ENCODE measurements at places on chromosomes 7 and 10.

GRCh38 chr7:13829914-13830900 is 159.3 kb downstream of the ETV1 start:
- DNase-seq = no peak

- no peak for DNase-seq
These were observed 121.6 kb upstream of the KLF6 start for GRCh38 chr10:3906511-3907111.

DNA sequence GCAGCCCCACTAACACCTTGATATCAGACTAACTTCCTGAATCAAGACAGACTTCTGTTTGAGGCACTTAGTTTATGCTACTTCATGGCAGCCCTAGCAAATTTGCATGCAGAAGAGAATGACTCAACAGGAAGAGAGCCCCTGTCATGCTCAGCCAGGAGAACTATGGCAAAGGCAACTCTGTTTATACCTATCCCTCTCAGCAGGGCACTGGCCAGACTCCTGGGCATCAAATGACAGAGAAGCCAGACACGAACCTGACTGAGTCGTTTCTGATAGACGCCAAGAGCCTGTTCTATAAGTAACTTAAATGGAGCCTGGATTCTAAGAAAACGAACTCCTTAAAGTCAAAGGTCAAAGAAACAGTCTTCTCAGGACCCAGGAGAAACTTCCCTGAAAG is 50.9 kb upstream of the UNC5B start:
- no peak for DNase-seq

DNA sequence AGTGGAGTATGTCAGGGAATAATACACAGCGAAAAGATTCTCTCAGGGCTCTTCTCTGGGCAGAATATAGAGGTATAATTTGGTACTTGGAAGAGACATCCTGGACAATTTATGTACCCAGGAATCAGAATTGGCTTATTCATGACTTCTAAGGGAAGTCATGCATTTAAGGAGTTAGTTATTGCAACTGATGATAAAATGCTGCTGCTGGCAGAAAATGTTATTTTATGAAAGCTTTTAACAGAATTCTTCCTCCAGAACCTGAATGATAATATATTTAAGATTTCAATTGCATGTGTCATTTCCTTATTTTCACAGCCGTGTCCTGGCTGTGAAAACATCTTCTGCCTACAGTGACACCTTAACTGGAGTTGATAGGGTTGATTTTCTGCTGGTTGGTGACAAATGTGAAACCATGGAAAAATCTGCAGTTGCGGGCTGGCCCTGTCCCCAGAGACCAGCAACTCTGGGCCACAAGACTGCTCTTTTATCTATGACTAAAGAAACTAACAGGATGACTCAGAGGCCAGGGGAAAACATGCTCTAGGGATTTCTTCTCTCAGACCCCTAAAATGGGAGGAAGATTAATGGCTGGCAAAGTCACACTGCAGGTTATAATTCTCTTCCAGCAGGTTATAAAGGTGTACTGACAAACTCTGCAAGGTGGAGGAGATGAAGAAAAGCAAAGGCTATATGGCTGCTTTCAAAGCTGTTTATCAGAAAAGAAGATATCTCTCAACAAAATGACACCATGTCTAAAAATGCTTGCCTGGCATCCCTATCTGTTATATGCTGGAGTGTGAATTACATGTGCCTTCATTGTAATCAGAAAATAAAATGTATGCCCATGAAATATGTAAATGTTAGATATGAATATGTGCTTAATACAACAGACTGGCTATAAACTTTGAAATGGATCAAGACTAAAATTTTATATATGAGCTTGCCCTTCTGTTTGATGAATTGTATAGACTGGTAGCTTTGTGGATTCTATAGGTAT is 12.1 kb upstream of the TRUB1 start:
- DNase-seq = no peak

- DNase-seq = no peak
These were observed 5.2 kb upstream of the MYH16 start for GRCh38 chr7:99267481-99267840.

GRCh38 chr7:6395898-6396595 is 51.7 kb downstream of the DAGLB start:
- no peak for DNase-seq

- DNase-seq = no peak
These were observed 57.5 kb upstream of the CHCHD3 start for GRCh38 chr7:133139350-133139749.

GRCh38 chr10:129193148-129193547 is 273.9 kb upstream of the MGMT start:
- DNase-seq = no peak

DNA sequence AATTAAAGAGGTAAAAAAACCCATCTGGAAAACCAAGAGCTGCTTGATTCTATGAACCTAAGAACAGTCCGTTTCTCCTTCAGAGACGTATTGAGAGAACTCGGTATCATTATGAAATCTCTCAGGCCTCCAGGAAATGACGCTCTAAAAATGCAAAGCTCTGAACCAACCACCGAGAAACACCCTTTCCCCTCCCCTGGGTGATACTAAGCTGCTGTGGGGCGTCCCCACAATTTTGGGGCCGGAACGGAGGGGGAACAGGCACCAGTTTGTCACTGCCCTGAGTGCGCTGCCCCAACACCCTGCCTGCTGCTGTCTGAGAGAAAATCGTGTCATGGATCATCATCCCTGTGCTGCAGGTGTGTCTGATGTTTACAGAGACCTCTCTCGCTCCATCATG is 509.5 kb downstream of the DNAJB6 start:
- peak; percentile 22 for DNase-seq

- DNase-seq = no peak
These were observed 7.9 kb downstream of the MALSU1 start for GRCh38 chr7:23306936-23307521.

DNA sequence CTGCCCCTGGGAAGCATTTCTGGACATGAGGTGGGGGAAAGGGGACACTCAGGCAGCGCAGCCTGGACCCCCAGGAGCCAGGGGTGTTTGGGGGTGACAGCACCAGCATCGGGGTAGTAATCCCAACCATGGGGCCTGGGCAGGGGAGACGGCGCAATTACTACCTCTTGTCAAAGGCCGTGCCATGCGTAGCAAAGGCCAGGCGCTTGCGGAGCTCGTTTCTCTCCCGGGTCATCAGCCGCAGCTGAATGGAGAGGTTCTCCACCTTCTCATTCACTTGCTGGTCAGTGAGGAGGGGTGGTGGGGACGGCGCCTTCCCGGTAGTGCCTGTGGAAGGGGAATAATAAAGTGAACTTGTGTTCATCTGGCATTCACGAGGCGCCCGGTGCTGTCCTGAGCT is 70.0 kb downstream of the DLG5 start:
- no peak for DNase-seq

GRCh38 chr10:124049484-124049883 is 43.9 kb downstream of the CHST15 start:
- DNase-seq = no peak

GRCh38 chr7:141649137-141649864 is 52.7 kb downstream of the DENND11 start:
- DNase-seq = no peak

DNA sequence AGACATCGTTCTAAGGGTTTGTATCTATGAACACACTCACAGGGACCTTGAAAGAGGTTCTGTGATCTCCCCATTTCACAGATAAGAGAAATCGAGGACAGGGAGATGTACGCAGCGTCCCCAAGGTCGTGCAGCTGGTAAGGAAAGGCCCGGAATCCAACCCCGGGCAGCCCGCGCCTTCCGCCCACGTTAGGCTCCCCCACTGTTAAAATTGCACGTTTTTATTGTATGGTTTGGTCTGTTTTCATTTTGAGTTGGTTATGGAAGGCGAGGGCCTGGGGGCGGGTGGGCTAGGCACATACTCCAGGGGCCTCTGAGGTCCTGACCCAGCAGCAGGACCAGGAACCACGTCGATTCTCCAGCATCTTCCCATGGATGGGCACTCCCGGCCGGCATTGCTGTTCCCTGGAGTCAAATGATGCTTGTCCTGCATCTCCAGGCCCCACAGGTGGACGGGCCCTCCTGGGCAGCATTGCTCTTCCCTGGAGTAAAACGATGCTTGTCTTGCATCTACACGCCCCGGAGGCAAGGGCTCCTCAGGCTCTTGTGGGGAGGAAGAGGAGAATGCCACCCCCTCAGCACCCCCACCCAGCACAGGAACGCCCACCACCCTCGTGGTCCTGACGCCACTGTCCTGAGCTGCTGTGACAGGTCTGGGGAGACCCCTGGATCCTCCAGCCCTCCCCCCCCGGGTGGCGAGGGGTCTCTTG is 65.9 kb downstream of the PDGFA start:
- no peak for DNase-seq

DNA sequence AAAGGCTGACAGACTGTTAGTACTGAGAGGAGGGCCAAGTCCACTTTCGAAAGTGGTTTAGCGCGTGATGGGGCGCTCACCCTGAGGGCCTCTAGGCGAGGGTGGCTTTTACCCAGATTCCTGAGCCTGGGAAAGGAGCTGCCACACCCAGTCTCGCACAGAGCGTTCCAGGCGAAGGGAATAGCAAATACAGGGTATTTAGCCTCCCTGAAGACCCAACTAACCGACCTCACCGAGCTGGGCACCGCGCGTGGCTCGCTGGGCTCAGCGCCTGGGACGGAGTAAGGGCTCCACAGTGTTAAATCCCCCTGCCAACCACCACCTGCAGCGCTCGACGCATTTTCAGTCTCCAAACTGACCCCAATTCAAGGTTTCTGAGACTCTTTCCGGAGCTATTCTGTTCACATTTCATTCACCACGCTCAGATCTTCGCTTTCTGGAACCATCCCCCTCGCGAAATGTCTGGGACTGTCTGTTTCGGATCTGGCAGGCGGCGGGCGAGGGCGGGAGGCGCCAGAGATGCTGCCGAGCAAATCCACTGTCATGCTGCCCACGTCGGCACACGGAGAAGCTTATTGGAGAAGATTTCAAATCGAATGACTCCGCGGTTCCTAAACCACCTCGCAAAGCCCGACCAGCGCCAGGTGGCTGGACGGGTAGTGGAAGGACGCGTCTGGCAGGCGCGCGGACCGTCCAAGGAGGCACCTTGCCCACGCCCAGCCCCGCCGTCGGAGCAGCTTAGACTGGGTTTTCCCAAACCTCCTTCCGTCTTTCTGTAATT is 1.4 kb upstream of the OSBPL3 start:
- DNase-seq = peak; percentile 54

DNA sequence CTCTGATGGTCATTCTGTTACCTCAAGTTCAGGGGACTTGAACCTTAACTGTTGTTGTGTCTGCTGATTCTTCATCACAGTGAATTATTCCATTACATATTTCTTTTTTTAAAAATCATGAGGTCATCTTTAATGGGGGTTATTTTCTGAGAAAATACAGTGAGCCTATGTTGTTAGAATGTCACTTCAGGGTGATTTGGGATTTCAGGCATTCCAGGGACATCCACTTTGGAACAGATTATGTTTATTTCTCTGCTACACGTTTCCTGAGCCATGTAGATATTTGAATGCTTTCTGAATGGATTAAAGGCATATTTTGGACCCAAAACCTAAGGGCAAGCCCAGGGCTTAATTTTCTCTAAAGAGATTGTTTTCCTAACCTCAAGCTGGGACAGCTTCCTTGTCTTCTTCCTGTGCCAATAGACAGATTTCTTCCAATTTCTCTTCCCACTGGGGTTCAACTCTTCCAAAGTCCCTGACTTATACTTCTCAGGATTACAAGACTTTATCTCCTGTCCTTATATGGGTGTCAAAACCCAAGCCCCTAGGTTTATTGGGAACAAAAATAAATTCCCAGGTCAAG is 271.7 kb downstream of the ARHGAP12 start:
- DNase-seq = no peak

GRCh38 chr10:121519901-121520493 is 78.2 kb downstream of the FGFR2 start:
- no peak for DNase-seq

- DNase-seq = no peak
These were observed 106.8 kb downstream of the APBB1IP start for GRCh38 chr10:26544932-26545331.

DNA sequence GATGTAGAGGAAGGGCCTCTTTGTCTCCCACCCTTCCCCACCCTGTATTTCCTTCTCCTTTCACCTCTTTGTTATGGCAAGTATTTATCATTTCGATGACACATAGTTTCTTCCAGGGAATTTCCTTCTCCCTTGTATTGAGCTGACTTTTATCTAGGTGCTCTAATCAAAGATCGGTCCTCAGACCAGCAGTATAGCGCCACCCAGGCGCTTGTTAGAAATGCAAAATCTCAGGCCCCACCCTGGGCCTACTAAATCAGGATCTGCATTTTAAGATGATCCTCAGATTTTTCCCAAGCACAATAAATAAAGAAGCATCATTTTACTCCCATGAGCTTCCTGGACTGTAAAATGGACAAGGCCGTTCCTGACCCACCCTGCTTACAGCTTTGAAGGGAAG is 12.0 kb upstream of the GOT1 start:
- no peak for DNase-seq

Measured in CD4-positive, alpha-beta T cell (primary cell).